HL-60 (cell line): ENCODE measurements at places on chromosomes 7 and 10.

- no peak for DNase-seq
These were observed 6.9 kb downstream of the THNSL1 start for GRCh38 chr10:25023278-25023677.

GRCh38 chr7:71885487-71885886 is 526.7 kb downstream of the CALN1 start:
- no peak for DNase-seq

- no peak for DNase-seq
These were observed 52.0 kb downstream of the CSGALNACT2 start for GRCh38 chr10:43190289-43190688.

DNA sequence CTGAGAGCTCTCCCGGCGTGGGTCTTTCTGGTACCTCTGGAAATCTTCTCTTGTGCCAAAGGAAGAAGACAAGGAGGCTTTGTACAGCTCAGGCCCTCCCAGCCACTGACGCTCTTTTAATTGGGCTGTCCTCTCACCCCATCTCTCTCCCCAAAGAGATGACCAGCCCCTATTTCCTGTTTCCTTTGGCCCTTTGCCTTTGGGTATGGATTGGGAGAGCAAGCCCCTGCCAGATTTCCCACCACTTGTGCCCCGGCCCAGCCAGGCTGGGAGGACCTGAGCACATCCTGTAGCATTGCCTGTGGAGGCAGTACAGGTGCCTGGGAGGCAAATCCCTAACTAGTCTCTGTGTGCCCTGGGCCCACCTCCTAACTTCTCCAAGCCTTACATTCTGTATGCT is 5.7 kb upstream of the PLAC9 start:
- no peak for DNase-seq

DNA sequence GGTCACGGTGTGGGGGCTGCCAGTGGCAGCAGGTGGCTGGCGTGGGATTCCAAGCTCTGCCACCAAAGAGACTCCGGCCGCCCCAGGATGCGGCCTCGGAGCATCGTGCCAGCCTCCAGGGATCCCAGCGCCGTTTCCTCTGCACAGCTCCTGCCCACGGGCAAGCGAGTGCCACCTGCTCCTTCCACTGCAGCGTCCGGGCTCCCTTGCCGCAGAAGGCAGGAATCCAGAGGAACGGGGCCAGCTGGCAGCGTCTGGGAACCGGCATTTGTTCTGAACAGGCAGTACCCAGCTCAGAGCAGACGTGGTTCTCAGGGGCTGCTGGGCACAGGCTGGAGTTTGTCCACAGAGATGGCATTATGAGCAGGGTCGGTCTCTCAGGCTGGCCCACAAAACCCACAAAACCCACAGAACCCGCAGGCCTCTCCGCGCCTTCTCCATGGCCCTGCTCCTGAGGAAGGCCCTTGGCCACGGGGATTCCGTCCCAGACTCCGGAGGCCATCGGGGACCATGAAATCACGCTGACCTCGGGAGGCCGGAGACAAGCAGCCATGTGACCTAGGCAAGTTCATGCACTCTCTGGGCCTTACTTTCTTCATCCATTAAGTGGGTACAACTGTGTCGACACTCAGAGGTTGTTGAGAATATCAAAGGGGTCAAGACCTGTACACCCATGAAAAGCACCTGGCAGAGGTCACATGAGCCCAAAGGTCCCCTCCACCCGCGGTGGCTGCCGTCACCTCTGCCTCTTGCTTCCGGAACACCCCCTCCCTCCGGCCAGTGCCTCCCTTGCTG is 72.1 kb upstream of the TNRC18 start:
- no peak for DNase-seq

DNA sequence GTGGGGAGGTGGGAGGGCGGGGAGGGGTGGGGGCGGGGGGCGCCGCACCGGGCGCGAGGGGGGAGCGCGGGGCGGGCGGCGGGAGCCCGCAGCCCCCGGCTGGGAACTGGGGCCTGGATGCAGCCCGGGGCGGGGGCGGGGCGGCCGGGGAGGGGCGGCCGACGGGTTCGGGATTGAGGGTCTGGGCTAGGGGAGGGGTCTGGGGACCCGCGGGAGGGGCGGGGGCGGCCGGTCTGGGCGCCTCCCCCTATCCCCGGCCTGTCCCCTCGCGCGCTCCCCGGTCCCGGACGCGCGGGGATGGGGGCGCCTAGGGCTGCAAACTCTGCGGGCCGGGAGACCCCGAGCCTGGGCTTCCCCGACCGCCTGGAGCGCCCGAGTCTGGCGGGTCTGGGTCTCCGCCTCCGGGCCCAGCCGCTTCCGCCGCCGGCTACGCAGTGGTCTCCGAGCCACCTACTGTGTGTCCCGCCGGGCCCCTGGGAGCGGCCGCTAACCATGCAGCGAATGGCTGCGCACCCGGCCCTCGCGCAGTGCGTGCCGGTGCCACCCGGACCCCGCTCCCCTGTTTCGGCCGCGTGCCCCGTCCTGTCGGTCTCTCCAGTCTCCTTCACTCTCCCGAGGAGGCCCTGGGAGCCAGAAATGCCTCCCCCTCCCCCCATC is 375 bp upstream of the FGF8 start:
- DNase-seq: no peak

DNA sequence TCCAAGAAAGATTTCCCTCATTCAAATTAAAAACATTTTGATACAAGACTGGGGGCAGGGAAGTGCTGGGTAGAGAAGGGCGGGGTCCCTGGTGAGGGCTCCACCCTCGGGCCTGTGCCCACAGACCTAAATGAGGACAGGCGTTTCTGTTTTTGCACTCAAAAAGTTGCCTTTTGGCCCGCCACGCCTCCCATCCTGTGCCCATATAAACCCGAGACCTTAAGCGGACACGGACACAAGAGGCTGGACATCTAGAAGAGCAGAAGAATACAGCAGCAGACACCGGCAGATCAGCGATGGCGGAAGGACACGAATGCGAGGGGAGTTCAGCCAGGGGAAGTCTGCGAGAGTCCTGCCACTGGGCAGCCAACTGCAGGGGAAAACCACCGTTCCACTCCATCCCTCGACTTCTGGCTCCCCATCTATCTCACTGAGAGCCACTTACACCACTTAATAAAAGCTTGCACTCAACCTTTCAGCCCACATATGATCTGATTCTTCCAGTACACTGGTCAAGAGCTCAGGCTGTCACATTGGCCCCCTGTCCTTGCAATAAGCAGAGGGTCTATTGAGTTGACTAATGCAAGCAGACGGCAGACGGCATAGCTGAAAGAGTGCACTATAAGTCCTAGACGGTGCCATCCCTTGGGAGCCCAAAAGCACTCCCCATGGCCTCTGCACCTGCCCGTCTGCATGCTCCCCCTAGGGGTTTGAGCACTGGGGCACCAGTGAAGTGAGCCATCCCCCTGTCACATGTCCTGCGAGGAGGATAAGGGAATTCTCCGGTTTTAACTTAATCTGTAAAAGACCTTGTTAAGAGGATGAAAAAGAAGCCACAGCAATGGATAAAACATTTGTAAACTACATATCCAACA is 181.8 kb upstream of the PRSS1 start:
- no peak for DNase-seq

- DNase-seq: no peak
These were observed 100.4 kb downstream of the ITGB8 start for GRCh38 chr7:20431146-20431545.

DNA sequence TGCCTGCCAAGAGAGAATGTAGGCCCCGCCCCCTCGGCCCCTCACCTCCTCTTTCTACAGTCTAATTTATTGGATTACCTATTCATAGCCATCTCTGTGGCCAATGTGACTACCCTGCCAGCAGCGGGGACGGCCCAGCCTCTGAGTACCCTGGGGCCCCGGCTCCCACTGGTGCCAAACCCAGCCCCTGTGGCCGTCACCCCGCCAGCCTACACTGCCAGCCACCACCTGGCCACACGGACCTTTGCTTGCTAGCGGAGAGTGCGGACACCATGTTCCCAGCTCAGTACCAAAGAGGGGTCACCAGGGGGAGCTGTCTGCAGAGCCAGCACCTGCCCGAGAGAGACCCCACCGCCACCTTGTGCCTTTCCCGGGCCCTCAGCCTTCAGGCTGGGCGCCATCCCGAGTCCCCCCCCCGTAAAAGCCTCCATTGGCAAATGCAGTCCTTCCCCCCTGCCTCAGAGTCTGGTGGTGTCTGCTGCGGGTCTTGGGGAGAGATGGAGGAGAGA is 511.1 kb downstream of the ZNF37A start:
- no peak for DNase-seq

DNA sequence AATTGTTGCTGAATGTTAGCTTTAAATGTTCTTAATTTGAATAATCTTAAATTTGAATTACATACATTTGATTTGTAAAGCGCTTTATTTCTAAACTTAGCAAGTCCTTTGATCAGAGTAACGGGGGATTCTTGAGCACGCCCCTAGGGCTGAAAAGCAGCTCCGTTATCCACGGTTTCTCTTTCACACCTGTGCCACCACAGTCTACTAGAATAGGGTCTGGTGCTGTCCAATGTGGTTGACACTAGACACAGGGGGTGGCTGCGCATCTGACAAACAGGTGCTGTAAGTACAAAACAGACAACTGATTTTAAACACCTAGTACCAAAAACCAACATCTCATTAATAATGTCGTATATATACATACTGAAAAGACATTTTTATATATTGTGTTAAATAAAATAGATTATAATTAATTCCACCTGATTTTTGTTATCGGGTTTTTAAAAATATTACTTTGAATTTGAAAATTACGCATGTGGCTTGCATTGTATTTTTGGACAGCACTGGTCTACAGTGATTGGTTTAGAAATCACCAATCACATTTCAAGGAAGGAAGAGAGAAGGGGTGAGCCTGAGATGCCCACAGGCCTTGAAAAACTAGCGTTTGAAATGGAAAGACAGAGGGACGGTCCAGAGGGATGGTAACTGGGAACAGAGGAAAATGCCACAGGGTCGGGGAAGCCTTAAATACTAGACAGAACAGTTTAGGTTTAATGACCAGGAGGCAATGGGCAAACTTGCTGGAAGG is 7.3 kb downstream of the SEPHS1 start:
- no peak for DNase-seq

DNA sequence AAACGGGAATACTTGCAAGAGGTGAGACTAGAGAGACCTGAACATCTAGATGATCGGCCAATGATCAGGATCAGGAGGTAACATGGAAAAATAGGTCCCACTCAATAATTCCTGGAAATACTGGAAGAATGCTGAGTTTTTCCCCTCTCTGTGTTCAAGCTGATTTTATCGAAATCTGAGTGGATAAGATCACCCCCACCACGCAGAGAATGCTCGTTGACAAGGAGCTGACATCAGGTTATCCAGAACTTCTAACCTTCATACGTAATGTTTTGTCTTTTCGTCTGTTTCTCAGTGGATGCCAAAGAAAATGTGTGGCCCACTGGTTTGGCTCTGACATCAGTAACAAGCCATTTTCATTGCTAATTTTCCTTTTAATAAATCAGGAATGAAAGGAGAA is 58.5 kb upstream of the MKX start:
- no peak for DNase-seq

DNA sequence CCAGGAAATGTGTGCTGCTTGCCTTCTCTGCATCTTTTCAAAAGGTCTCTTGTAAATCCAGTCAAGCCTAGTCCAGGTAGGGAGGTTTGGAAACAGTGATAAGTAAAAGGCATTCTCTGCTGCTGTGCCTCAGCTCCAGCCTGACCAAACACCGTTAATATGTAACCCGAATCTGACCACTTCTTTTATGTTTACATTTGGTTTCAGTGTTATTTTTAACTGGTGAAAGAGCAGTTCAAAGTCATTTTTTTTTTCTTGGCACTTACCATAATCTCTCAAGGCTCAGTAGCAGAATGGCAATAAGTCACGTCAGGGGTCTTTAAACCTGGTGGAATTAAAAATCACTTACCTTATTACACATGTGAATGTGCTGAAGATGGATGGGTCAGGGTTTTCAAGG is 216.8 kb downstream of the PTEN start:
- no peak for DNase-seq

GRCh38 chr7:64308016-64308270 is 5.8 kb upstream of the ZNF736 start:
- no peak for DNase-seq

- DNase-seq: no peak
These were observed 112.7 kb downstream of the ICA1 start for GRCh38 chr7:8149222-8149621.

GRCh38 chr10:98242823-98243222 is 25.2 kb downstream of the LOXL4 start:
- no peak for DNase-seq

GRCh38 chr10:112515852-112516251 is 68.8 kb downstream of the VTI1A start:
- DNase-seq: no peak

DNA sequence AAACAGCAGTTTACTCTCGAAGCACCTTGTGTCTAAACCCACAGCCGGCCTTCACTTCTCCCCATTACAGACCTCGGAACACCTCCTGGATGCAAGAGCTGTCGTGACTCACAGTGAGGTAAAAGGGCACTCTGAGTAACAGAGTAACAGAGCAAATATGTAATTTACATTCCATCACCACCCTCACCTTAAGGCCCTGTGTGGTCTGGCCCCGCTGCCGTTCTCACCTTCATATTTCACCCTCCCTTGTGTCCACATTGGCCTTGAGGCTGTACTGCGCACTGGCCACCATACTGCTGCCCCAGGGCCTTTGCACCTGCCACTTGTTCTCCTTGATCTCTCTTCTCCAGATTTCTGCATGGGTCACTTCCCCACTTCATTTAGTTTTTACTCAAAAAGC is 12.6 kb downstream of the FFAR4 start:
- DNase-seq: no peak

DNA sequence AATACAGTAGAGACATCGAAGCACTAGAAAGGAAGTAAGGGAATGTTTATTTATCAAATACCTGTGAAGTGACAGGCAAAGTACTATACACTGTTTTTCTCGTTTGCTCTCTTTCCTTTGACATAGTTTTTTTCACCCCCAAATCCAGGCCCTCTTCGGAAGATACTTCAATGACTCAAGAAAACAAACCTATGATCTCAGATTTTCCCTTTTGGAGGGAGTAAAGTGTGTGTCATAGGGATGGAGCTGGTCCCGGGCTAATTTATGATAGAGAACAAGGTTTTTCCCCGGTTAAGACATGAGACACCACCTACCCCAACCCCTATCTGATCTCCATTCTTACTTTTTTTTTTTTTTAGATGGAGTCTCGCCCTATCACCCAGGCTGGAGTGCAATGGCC is 61.7 kb downstream of the MAP3K8 start:
- no peak for DNase-seq

DNA sequence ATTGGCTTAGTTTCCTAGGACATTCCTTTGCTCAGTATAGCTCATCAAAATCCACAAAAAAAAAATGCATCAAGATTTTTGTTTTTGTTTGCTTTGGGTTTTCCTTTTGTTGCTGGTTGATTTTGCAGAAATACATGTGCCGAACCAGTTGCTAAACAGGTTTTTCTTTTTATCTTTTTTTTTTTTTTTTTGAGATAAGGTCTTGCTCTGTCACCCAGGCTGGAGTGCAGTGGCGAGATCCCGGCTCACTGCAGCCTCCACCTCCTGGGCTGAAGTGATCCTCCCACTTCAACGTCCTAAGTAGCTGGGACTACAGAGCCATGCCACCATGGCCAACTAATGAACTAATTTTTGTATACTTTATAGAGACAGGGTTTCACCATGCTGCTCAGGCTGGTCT is 8.3 kb downstream of the CSTF2T start:
- DNase-seq: no peak
